ENCODE measurements at places on chromosomes 2 and 18.

GRCh38 chr2:18049325-18049724 is 170.9 kb downstream of the KCNS3 start:
- DNase-seq: no peak

- no peak for DNase-seq
Observed at GRCh38 chr18:53935803-53936202, 288.7 kb downstream of the MBD2 start.

- no peak for DNase-seq
Observed at GRCh38 chr2:208984376-208985090, 439.3 kb upstream of the MAP2 start.

- no peak for DNase-seq
Observed at GRCh38 chr18:5430131-5430530, 113.7 kb downstream of the EPB41L3 start.

GRCh38 chr18:39998317-39998716 is 1956.7 kb upstream of the PIK3C3 start:
- no peak for DNase-seq

DNA sequence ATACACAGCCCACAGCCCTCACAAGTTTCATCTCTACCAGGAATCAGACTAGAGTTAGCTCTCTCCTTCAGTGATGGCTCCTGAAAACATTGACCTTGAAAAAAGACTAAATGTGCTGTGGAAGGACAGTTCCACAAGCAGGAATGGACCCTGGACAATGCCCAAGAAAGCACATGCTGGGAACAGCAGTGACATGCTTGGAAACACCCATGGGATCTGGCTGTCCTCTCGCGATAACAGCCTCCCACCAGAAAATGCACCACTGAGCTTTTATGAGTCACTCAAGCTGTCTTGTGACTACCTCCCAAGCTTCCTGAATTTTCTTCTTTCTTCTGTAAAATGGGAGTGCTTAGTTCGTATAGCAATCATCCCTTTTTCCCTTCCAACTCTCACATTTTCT is 269.2 kb downstream of the LRATD1 start:
- DNase-seq: no peak

GRCh38 chr18:62525608-62526007 is 2.8 kb downstream of the ZCCHC2 start:
- DNase-seq: no peak

GRCh38 chr2:140338795-140339194 is 1558.6 kb upstream of the NXPH2 start:
- no peak for DNase-seq

DNA sequence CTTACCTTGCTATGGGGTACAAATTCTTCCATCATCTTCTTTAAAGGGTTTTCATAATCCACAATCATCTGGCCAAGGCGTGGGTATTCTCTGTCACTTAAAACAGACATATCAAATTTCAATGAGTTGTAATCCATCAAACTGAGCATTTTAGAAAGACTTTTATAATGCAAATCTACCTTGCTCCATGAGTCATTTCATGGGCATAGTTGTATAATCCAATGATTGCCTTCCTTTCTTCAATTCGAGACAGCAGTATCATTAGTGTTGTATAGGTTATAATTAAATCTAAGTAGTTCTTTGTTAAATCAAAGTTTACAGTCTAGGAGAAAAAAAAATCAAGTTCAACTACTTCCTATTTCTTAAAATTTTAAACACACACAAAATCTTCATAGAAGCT is 36.3 kb downstream of the NCKAP1 start:
- no peak for DNase-seq

GRCh38 chr2:98828369-98828744 is 97.4 kb upstream of the MGAT4A start:
- no peak for DNase-seq

DNA sequence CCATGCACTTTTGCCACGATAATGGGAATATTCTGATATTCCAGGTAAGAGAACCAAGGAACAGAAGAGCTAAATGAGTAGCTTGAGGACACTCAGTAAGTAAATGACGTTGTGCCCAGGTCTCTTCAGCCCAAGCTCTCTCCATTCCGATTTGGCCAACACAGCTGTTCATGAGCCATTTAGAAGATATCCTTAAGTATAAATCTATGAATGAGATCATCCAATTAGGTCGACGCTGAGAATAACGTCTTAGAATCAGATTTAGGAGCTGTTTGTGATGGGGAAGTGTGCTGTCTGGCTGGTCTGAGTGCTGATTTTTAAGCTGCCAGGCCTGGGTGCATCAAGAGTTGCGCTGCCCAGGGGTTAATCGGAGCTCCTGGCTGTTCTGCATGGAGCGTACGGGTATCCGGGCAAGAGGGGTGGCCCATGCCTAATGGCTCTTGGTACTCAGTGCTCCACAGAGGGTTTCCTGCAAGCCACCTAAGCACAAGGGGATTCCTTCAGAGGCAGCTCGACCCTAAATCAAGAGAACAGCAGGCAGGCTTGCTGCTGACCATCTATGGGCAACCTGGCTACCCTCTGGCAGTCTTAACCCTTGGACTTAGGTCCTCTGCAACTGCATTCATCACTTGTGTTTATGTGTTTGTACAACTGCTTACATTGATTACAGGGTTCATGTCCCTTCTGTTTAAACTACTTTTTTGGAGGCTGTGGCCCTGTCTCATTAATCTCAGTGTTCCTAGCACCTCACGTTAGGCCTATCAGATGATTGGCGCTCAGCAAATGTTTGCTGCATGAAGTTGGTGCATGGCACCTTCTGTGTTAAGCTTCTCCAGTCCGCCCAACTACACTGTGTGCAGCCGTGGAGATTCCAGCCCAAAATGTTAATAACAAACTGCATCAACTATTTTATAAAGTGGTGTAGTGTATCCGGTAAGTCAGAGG is 31.9 kb downstream of the SOX11 start:
- DNase-seq: no peak

DNA sequence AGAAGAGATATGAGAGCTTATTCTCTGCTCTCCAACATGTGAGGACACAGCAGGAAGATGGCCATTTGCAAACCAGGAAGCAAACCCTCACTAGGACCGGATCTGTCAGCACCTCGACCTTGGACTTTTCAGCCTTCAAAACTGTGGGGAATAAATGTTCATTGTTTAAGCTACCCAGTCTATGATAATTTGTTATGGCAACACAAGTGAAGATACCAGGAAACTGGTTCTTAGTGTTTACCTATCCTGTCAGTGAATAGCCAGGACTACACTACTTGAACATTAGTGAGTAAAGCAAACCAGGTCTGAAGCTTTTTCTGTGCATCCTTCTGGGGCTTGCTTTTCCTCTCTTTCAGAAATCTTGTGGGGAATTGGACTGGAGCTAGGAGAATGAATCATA is 44.4 kb upstream of the BARD1 start:
- DNase-seq: no peak

DNA sequence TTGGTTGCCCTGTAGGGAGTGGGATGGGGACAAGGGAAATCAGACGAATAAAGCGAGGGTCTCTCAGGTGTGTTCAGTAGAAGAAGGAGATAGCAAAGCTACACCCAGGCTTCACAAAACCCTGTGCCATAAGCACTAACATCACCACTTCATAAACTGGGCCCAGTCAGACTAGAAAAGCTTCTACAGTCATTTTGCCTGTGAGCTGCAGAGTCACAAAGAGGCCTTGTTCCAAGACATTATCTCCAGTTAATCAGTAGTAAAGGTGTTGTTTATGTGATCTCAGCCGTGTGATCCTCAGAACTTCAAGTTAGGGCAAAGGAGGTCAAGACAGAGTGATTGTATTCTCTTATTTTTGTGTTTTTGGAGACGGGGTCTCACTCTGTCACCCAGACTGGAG is 148.0 kb downstream of the GALR1 start:
- DNase-seq: no peak

DNA sequence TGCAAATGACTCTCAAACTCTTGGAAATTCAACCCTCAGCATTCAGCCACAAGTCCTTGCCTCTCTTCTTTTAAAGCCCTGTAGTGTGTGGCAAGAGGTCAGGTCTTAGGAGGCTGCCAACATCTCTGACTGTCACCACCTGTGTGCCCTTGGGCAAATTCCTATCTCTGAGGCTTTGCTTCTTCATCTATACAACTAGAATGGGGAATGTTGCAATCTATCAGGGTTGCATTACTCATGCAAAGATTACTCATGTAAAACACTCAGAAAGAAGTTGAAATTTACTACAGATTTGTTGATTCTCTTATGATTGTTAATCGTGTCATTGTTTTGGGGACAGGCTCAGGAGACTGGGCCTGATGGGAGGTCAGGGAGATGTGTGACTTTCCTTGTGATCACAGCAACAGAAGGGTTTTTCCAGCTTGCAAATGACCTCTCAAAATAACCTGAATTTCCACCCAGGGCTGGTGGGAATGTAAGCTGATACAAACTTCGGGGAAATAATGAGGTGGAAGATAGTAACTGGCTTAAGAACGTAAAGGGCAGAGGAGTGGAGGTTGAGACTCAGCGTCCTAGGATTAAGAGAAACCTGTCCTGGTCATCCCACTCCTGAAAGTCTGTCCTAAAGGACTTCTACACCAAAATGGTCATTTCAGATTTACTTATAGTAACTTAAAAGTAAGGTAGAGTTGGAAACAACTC is 32.1 kb upstream of the SIGLEC15 start:
- DNase-seq: no peak

- no peak for DNase-seq
Observed at GRCh38 chr2:162241571-162241970, 1.7 kb downstream of the FAP start.

DNA sequence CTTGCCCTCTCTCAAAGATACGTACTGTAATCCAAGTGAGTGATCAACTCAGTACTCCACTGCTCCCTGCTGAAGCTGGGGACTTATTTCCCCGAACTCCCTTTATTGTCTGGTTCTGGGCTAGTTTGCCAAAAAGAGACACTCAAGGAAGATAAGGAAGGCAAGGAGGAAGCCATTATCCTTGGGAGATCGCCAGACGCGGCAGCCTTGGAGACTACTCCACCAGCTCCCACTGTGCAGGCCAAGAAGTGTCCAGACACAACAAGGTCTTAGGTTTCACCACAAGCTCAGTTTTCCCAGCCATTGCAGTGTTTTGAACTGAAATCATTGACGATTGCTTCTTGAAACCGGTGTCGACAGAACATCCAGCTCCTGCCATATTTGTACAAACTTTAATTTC is 439.6 kb upstream of the UBE2E3 start:
- DNase-seq: no peak
